Esophagus squamous epithelium (tissue), 5 donors: ENCODE measurements at places on chromosomes 7 and 10.

GRCh38 chr10:16852624-16853023, 35.4 kb upstream of the RSU1 start:
- no peak for DNase-seq

DNA sequence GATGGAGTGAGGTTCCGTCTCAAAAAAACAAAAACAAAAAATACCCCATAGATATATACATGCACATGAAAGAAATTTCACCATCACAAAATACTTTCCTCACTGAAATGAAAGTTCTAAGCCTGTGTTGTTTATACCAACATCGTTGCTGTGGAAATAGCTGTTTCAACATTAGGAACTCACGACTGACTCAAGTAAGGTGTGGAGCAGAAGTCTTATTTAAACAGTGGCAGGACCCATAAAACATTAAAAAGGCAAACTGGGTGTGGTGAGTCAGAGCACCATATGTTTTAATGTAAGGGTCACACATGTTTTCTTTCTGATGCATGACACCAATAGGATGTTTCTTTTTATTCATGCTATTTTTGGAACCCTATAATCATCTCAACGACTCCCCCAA, 48.3 kb downstream of the BAIAP2L1 start:
- DNase-seq, result no peak

DNA sequence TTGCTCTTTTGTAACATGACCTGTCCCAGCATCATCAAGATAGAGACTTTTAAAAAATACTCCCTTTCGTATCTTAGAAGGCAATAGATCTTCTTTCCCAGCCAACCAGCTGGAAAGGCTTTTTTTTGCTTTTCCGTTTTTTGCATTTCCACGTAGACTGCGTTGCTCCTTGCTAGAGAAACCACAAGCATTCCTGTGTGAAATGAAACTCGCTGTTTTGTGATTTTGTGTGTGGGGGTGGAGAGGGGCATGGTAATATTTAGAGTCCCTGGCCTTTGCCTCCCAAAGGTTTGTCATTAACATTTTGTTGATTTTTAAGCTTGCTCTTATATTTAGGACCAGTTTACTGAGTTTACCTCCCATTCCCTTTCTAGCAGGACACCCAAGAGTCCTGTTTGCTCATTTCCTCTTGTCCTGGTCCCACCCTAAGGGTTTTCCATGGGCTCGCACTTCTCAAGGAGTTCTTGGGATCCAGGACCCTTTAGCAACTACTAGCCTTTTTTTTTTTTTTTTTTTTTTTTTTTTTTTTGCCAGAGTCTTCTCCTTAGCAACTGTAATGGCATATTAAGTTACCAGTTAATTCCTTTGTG, 243.6 kb downstream of the BICC1 start:
- no peak for DNase-seq

DNA sequence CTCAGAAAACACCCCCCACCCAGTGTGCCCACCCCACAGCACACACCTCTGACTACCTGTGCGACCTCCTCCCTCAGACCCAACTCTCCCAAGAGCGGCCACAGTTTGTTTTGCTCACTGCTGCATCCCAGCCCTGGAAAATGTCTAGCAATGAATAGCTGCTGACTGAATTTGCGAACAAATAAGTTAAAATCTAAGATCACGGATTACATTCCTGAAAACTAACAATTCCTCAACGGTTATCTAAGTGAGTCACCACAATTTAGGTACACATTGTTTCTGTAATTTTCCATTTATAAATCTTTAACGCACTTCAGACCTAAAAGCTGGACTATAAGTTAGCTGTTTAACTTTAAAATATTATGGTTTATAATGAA, 235.2 kb downstream of the ZMYND11 start:
- no peak for DNase-seq
